ENCODE measurements at places on chromosomes 4 and X. TPM values are rescaled to one million over a fixed set of nuclear protein-coding genes. Genes with fewer than 3 reads are reported as not detected.

DNA sequence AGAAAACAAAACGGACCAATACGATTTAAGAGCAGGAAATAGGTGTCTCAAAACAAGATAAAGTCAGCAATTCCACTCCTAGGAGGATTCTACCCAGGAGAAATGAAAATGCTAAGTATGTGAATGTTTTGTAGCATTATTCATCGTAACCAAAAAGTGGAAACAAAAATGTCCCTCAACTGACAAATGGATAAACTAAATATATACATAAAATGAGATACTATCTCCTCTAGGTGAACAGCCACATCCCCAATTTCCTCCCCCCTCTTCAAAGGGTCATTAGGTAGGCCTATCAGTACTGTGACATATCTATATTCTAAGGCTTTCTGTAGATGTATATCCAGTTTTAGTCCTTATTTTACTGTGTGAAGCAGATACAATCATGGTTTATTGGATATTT is 18.0 kb downstream of the DDX3X start:
- no peak for DNase-seq

- peak; percentile 73 for DNase-seq
Observed at GRCh38 chrX:129654652-129655546, at the start of gene APLN. APLN (minus strand) TSS chrX:129654956; CDS start chrX:129654630, 326 bp downstream.

- DNase-seq, result peak; percentile 78
Observed at GRCh38 chr4:13705521-13706041, 78.1 kb upstream of the BOD1L1 start.

TMSB15C gene
- 0.48 TPM for total RNA-seq

Data from Right ventricle myocardium superior (tissue), 1 donor.